ENCODE measurements at places on chromosomes 7 and 10.

DNA sequence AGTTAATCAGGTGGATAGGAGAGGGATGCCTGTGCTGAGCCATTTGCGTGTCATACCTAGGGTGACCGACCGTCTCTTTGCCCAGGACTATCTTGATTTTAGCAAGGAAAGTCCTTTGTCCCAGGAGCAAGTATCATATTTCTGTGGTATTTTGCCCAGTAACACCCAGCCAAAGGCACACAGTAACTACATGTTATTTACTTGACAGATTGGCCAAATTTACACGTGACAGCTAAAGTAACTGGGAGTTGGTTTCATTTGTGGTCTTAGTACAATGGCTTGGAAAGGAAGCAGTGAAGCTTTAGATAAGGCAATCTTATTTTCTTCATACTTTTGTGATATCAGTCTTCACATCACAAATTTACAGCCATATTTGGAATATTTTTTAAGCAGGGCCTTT lies 142.1 kb downstream of the JCAD start:
- no peak for DNase-seq

- DNase-seq = no peak
These were observed 88.7 kb downstream of the ADARB2 start for GRCh38 chr10:1648648-1649047.

DNA sequence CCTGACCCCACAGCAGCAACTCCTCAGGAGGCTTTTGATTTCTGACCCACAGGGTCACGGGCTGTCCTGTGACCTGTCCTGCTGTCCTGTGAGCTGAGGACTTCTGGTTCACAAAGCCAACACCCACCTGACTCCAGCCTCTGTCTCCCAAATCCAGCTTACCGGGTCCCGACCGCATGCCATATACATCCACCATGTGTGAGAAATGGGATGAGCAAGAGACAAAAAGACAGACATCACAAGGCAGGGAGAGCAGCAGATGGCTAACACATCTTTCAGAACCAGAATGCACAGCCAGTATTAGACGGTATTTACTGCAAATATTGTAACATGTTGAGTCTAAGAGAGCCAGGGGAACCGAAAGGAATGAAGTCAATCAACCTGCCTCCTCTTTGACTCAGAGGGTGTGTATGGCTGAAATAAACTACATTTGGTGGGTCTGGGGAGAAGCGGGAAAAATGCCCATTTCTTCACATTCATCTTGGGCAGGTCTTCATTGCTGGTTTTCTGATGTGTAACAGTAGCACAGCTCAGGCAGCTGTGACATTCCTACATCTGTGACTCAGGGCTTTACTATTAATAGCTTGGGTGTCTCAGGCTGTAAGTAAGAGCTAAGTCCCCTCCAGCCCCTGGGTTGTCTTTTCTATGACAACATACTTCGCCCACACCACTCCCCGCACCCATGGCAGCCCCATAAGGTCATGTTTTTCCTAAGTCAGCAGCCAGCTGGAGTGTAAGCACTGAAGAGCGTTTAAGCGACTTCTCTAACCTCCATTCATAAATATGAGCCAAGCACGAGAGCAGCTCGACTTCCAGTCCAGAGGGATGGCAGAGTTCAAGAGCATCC lies 25.0 kb downstream of the ABLIM1 start:
- DNase-seq = no peak

DNA sequence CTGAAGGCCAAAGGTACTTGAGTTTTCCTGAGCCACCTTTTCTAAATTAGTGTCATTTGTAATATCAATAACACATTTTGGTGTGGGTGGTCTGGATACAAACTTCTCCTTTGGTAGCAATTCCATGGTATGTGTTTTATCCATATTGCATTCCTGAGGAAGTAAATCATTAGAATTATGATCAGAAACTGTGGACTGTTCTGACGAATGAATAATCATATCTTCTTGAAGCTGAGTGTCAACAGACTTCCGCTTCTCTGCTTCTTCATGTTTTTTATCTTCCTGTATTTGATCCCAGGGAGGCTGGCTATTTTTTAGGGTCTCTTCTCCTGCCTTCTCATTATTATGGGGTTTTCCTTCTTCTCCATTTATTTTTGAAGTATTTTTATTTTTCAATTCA lies 81.4 kb downstream of the NRBF2 start:
- DNase-seq = no peak

- DNase-seq = no peak
These were observed 176.0 kb downstream of the ARID5B start for GRCh38 chr10:62077330-62078015.

DNA sequence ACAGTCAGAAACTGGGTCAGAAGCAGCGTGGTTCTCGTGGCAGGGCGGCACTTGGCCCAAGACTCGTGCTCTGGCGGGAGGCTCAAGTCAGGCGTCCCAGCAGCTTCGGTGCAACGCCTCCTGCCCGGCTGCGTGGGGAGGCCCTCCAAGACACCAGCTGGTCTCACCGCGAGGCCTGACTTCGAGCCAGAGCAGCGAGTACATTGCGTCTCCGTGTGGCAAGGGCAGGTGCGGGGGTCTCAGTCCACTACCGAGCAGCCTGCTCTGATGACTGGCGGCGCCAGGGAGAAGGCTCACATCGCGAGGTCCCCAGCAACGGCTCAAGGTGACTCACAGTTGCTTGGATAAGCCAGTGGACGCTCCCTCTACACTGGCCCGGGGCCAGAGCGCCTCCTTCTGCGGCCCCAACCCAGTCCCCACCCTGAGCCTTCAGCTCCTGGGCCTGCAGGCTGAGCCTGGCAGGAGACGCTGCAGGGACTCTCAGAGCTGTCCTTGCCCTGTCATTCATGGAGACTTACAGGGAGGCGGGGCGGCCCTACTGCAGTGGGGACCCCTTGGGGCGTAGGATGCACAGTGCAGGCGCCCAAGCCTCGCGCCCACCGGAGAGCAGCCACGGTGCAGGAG lies 41.9 kb upstream of the PRKAR1B start:
- no peak for DNase-seq

GRCh38 chr7:77950548-77950947 lies 152.0 kb downstream of the PHTF2 start:
- DNase-seq = no peak

GRCh38 chr7:16762177-16762576 lies 8.6 kb downstream of the TSPAN13 start:
- DNase-seq = no peak

- DNase-seq = no peak
These were observed 40.5 kb downstream of the RCC1L start for GRCh38 chr7:75033064-75033463.

- no peak for DNase-seq
These were observed 482.0 kb upstream of the MGMT start for GRCh38 chr10:128985036-128985435.

DNA sequence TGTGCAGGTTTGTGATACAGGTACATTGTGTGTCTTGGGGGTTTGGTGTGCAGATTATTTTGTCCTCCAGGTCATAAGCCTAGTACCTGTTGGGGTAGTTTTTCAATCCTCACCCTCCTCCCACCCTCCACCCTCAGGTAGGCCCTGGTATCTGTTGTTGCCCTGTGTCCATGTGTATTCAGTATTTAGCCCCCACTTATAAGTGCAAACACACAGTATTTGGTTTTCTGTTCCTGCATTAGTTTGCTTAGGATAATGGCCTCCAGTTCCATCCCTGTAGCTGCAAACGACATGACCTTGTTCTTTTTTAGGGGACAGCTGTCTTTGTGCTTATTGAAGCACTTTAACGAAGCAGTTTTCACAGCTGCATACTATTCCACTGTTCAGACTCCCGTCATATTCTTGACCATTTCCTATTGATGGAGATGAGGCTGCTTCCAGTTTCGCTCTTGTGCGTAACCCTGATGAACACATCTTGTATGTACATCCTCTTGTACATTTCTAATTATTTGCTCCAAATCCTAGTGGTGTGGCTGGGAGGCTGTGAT lies 47.4 kb downstream of the LHPP start:
- no peak for DNase-seq

- no peak for DNase-seq
These were observed 147.3 kb upstream of the VSTM2A start for GRCh38 chr7:54394834-54395233.

DNA sequence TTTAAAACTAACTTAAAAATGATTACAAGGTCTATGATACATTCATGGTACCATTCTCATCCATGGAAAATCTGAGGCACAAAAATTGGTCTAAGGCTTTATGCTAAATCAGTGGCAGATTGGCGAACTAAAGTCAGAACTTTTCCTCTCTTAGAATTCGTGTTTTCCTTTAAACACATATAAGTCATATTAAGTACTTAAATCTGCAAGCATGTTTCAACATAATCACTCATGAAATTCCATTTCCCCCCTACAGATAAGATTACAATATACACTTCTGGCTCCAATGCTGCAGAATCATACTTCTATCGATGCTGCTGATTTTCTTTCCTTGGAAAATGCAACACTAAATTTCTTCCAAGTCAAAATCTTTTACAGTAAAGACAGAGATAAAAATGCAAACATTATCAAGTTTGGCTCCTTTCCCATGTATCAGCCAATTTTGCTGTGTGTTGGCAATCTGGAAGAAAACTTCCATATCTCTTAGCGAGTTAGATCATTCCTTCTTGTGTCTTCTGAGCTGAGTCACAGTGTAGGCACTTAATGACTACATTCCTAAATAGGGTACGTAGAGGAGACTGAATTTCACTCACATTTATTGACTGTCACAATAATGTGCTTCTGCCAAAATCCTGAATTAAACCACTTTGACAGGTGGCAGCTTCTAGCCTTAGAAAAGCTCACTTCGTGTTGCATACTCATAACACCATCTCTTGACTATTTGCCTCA lies 76.4 kb upstream of the LRRC17 start:
- no peak for DNase-seq

DNA sequence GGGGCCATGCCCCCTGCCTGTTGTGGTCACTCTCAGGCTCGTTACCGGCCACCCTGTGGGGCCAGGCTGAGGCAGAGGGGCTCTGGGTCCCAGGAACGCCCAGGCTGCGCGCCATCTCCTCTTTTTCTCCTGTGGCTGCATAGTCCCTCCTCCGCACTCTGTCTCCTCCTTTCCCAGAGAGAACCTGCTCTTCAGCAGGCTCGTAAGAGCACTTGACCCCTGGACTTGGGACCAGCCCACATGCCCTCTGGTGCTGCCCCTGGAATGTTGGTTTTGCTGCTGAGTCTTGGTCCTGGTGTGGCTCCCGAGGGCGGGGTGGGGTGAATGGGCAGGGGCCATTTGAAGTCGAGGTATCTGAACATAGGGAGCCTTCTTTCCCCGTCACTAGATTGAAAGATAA lies 6.6 kb upstream of the BHLHA15 start:
- DNase-seq = no peak

GRCh38 chr10:67784474-67784873 lies 53.5 kb downstream of the DNAJC12 start:
- no peak for DNase-seq

GRCh38 chr10:117861329-117861728 lies 185.4 kb downstream of the RAB11FIP2 start:
- DNase-seq = no peak

- DNase-seq = no peak
These were observed 80.2 kb downstream of the PALS2 start for GRCh38 chr7:24653316-24654085.

GRCh38 chr7:1040790-1041189 lies 3.6 kb upstream of the GPR146 start:
- no peak for DNase-seq

DNA sequence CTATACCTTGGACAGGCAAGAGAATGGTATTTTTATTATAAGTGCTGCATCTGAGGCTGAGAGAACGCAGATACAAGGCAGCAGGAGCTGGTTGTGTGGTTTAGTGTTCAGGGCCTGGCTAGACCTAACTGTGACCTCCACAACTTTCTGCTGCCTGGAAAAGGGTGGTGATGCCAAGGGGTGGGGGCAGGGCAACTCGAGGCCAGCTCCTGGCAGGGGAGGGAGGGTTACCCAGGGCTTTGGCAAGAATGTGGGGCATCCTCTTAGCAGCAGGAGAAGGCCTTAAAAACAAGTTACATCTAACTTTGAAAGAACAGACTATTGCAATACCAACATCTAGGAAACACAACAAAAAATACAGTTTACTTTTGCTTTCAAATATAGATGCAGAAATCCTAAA lies 13.0 kb downstream of the MXI1 start:
- no peak for DNase-seq

GRCh38 chr10:34255035-34255434 lies 560.1 kb downstream of the PARD3 start:
- DNase-seq = no peak

DNA sequence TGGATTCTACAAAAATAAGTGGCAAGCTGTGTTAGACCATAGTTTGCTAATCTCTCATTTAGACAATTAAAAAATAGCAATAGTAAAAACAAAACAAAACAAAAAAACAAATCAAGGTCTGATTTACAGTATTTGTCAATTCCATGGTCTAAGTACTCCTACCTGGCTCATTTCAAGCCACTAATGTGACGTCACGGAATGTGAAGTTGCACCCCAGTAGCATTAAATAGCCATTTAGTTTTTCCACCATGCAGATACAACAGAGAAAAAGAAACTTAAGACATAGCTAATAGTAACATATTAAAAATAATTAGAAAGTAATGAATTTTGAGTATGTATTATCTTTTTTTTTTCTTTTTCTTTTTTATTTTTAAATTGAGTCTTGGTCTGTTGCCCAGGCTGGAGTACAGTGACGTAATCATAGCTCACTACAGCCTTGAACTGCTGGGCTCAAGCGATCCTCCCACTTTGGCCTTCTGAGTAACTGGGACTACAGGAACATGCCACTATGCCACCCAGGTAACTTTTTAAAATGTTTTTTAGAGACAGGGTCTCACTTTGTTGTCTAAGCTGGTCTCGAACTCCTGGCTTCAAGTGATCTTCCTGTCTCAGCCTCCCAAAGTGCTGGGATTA lies 101.2 kb downstream of the MKX start:
- DNase-seq = no peak

- no peak for DNase-seq
These were observed 99.6 kb downstream of the C10orf90 start for GRCh38 chr10:126570621-126571602.

- no peak for DNase-seq
These were observed 72.3 kb upstream of the DNAJB12 start for GRCh38 chr10:72426986-72427385.

DNA sequence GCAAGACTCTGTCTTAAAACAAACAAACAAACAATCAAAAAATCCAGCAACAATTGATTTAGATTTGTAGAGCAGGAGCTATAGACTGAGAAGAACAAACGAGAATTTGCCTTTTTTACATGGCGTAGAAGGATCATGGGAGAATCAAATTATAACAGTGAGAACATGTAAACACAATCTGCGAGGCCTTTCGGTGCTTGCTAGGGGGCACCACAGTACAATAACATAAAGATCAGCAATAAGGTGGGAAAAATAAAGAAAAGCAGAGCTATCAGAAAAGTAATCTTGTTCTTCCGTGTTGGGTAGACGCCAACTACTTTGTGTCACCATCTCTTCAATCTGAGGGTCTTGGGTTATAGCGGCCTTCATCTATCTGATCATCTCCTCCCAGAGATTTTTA lies 82.2 kb downstream of the NOD1 start:
- no peak for DNase-seq

GRCh38 chr7:66315192-66315591 lies 110.1 kb downstream of the TPST1 start:
- DNase-seq = no peak
